ENCODE measurements at places on chromosomes 1 and 21.
A peak's percentile ranks its signal among the peaks of the same experiment; 100 is the strongest.

GRCh38 chr1:212700223-212700891 is 717 bp upstream of the BATF3 start:
- DNase-seq: peak; percentile 11

- DNase-seq: no peak
These were observed 171.7 kb upstream of the COA6 start for GRCh38 chr1:234201600-234201999.

DNA sequence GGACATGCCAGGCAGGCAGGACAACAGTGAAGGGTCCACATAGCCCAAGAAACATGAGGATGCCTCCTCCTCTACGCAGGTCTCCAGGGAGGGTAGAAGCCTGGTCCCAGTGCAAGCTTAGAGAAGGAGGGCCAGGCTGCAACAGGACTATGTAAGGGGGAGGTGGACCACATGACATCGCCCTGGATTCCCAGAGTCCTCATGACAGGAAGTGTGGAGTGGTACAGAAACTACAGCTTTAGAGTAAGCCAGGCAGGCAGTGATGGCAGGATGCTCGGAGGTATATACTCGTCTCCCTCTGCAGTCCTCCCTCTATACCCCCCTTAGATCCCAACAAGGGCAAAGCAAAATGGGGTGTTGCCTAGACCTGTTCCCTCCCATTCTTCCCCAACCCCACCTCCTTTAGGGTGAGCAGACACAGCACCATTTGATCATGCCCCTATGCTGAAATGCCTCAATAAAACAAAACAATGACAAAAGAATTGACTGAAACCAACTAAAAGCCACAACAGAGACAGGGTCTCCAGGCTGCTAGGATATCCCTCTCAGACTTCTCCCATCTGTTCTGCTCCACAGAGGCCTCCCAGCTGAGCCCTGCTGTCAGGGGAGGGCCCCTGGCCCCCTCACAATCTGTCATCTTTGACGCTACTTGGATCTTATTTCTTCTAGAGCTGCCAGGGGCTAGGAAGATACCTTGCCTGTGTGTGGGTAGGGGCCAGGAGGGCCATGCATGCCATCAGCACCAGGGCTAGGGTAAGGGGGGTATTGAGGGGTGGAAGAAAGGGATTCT is 13.1 kb downstream of the FAM78B start:
- no peak for DNase-seq

DNA sequence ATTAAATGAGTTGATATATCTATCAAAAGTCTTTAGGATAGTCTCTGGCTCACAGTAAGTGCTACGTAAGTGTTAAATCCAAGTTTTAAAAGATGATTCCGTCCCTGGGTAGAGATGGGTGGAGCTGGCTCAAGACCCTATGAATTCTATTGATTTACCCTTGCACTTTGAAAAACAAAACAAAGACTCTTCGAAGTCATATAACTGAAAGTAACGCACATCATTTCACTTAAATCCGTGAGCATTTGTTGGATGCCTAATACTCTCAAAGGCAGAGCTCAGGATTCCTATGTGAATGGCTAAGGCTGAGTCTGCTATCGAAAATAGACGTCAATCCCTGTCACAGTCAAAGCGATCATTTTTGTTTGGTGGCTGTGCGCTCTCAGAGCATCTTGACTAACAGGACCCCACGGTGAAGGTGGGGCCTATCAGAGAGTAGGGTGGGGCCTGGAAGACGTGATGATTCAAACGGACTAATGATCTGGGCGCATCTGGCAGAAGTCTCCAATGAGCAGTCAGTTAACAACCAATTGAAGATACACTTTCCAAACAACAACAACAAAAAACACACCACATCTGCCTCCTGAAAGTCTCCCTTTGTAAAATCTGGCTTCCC is 1.2 kb upstream of the NUCKS1 start:
- DNase-seq: no peak

- DNase-seq: no peak
These were observed 130.6 kb downstream of the AKT3 start for GRCh38 chr1:243719476-243719875.

DNA sequence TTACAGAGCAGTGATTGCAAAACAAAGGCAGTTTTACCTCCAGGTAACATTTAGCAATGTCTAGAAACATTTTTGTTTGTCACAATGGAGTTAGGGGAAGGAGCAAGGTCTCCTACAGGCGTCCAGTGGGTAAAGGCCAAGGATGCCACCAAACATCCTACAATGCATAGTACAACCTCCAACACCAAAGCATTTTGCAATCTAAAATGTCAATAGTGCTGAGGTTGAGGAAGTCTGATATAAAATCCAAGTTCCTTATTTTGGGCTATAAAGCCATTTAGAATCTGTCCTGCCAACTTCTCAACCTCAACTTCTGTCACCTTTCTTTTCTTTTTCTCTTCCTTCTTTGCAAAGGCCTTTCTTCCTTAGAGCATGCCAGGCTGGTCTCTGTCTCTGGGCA is 111.2 kb downstream of the FASLG start:
- DNase-seq: no peak

DNA sequence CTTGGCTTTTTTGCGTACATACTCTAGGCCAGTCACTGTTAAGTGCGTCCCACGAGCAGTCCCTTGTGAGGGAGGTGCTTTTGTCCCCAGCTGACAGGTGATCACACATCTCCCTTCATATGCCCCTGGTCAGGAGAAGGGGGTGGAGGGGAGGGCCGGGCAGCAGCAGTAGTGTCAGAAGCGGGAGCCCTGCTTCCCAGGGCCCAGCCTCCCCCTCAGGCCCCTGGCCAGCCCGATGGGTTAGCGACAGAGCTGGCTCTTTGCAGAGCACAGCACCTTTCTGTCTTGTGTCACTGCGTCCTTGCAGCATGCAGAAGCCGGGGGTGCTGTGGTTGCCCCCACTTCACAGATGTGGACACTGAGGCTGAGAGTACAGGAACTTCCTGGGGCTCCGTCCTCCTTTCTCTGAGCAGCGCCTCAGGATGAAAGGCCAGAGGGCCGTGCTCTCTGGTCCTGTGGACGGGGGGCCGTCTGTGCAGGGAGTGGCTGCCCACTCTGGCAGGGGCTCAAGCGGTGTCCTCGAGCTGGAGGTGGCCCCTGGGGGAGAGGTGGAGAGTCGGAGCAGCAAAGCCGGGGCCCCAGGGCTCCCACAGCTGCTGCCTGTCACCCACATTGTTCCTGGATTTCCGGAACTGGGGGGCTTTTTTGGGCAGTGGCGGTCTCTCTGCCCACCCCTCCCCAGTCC is 5.9 kb downstream of the TMEM201 start:
- DNase-seq: no peak

Data from cerebellar cortex (tissue), 1 donor.